ENCODE measurements at places on chromosomes 2 and 18. TPM values are rescaled to one million over a fixed set of nuclear protein-coding genes. Genes with fewer than 3 reads are reported as not detected.

DNA sequence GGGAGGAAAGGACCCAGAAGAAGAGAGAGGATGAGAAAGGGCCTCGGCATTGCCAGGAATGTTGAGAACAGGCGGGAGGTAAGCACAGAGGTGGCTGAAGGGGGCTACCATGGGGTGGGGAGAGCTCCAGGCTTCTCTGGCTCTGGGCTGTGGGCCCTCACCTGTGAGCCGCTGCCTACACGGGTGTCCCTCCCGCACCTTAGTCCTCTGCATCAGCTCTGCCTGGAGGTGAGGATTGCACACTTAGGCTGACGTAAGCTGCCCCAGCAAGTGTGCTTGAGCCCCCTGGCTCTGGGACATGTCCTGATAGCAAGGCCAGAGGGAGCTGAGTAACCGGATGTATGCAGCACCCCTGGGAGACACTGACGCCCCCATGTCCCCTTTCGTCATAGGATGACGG, 33.9 kb downstream of the TMEM18 start:
- DNase-seq: no peak

DNA sequence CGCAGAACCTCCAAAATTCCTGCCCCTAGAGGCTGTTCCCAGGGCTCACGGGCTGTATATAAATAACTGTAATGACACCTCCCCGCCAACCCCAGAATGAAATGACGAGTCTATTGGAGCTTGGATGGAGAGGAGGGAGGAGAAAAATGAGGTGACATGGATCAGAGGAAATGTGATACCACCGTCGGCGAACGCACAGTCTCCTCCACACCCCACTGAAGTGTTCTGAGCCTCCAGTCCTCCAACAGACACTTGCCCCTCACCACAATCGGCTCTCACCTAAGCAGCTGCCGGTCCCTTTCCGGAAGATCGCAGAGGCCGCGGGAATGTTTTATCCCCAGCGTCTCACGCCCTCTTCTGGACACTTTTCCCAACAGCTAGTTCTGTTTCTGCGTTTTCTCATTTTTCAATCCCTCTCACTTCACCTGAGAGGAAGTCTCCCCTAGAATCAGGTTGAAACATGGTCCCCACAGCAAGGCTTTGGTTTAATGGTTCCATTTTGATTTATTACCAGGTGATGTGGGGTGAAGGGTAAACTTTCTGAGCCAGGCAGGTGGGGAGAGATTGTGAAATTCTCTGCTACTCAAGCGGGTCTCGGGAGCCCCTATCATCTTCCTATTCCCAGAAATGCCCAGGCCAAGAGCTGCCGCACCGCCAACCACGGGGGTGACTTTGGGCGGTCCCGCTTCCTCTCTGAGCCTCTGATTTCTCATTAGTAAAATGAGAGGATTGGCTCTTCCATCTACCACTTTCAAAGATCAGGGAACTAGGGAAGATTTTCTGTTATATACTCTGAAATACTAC, 9.1 kb upstream of the MYO5B start:
- no peak for DNase-seq

GRCh38 chr18:3723554-3723953, 273.6 kb downstream of the TGIF1 start:
- DNase-seq: no peak

- DNase-seq: peak; percentile 63
Observed at GRCh38 chr2:39516347-39517101, 79.4 kb upstream of the MAP4K3 start.

- DNase-seq: no peak
Observed at GRCh38 chr2:222844323-222844722, 16.5 kb upstream of the ACSL3 start.

GRCh38 chr18:51936115-51936514, 403.9 kb upstream of the DCC start:
- DNase-seq: no peak

GRCh38 chr2:15152382-15152781, 408.8 kb downstream of the NBAS start:
- DNase-seq: no peak

GRCh38 chr2:166573391-166573790, 79.3 kb upstream of the SCN7A start:
- no peak for DNase-seq

DNA sequence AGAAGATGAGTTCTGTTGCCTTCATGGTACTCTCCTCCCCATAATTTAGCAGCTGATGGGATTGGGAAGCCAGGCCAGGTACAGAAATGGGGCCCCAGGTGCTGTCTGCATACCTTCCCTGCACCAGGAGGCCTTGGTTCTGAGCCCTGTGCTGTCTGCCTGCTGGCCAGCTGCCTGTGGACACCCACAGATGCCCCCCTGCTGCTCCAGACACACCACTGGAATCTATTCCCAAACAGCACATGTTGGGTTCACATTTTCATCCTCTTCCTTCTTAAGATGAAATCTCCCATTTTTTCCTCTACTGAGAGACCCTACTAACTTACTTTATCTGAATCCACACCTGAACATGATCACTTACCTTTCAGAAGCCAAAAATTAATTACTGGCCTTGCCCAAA, 152.0 kb upstream of the CCDC68 start:
- DNase-seq: no peak

- DNase-seq: no peak
Observed at GRCh38 chr2:237178396-237178795, 92.7 kb downstream of the COPS8 start.

GRCh38 chr2:99552529-99552928, 62.7 kb upstream of the REV1 start:
- DNase-seq: peak; percentile 68

DNA sequence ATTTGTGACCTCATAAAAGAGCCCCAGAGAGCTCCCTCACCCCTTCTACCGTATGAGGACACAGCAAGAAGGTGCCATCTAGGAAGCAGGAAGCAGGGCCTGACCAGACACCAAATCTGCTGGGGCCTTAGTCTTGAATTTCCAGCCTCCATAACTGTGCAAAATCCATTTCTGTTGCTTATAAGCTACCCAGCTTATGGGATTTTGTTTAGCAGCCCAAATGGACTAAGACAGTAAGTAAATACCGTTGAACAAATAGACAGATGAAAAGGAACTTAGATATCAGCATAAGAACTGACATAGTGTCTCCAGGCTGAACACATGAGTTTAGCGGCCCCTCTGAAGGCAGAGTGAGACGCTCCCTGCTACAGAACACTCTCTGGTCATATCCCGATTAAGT, 130.9 kb downstream of the UXS1 start:
- no peak for DNase-seq

DNA sequence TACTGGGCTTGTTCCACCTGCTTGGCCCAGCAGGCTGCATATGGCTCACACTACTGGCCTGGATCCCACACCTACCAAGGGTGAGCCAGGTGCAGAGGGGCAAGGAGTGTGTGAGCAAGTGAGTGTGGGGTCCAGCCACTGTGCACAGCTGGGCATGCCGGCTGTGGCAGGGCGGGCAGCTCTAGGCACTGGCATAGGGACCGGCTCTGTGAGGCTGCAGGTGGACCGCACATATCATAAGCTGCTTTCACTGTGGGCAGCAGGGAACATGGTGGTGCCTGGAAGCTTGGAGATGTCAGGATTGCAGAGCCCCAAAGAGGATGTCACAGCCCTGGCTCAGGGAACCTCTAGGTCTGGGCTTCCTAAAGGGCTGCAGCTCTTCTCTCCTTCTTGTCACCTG, 154.3 kb downstream of the THSD7B start:
- DNase-seq: no peak

- no peak for DNase-seq
Observed at GRCh38 chr2:179338681-179339080, 74.0 kb upstream of the SESTD1 start.

DNA sequence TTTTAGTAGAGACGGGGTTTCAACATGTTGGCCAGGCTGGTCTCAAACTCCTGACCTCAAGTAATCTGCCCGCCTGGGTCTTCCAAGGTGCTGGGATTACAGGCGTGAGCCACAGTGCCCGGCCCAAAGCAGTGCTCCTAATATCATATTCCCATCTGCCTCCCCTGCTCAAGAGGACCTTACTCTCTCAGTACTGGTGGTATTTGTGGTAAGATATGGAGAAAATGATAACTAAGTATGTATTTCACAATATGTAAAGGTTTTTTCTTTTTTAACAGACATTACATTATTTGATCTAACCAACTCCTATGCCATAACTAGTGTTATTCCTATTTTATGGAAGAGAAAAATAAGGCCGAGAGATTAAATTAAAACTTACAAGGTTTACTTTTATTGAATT, 201.0 kb downstream of the CAMKMT start:
- no peak for DNase-seq

DNA sequence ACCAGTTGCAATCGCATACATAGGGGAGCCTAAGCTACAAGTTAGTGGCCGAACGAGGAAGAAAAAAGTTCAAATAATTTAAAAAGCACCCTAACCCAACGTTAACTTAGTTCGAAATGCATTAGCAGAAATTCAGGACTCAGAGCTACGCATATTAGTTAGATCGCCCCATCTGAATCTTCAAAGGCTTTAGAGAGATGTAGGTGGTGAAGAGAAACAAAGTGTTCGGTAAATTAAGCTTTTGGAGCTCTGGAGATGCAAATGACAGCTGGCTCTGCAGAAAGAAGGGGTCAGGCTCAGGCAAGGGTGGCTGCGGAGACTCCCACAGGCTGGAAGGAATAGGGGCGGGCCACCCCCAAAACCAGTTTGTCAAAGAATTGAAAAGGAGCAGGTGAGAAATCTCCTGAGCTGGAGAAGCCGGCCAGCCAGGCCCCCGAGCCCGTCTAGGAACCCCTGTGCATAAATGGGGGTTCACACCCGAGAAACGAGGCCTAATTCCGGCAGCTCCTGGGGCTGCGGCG, 621 bp downstream of the TXNL1 start:
- DNase-seq: no peak

DNA sequence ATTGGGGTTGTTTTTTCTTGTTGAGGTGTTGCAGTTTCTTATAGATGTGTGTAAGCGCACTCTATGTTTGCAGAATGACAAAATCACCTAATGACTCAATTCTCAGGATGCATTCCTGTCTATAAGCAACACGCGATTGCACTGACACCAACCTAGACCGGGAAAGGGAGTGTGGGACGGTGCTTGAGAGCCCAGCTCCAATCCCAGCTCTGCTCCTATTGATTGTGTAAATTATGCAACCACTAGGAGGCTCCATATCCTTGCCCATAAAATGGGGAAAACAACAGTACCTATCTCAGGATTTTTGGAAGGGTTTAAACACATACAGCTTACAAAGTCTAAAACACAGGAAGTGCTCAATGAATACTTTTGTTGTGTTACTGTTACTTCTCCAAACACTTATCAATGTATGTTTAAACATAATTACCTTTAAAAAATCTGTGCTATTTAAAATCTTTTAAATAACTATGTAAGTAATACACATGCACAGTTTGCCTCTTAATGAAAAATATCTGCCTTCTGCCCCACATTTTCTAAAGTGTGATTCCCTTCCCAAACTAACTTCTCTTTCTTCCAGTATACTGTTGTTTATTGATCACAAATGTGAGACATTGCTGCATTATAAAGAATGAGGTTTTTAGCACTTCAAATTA, 132.5 kb downstream of the SPHKAP start:
- DNase-seq: no peak

GRCh38 chr18:35159782-35160181, 81.1 kb upstream of the ZNF397 start:
- no peak for DNase-seq

DNA sequence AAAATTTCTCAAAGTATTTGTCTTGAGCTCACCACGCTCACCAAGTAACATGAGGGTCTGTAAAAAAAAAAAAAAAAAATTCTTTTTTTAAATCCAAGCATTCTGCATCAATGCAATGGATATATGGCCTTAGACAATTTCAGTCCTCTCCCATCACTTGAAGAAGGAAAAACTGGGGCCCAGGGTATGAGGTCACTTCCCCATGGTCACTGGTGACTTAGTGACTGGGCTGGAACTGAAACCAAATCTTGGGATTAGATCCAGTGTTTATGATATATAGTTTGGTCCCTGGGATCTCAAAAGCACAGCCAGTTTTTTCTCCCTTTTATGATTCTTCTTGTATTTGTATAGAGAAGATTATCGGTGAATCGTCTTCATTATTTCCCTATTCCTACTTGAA, 477.9 kb upstream of the TNP1 start:
- no peak for DNase-seq

DNA sequence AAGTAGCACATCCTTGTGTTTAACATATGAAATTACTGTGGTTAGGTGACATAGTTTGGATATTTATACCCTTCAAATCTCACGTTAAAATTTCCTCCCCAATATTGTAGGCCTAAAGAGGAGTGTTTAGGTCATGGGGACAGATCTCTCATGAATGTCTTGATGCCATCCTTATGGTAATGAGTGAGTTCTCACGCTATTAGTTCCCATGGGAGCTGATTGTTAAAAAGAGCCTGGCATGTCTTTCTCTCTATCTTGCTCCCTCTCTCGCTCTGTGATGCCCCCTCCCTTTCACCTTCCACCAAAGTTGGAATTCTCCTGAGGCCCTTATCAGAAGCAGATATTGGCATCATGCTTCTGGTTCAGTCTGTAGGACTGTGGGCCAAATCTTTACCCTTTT, 660.1 kb downstream of the ADCYAP1 start:
- no peak for DNase-seq

DNA sequence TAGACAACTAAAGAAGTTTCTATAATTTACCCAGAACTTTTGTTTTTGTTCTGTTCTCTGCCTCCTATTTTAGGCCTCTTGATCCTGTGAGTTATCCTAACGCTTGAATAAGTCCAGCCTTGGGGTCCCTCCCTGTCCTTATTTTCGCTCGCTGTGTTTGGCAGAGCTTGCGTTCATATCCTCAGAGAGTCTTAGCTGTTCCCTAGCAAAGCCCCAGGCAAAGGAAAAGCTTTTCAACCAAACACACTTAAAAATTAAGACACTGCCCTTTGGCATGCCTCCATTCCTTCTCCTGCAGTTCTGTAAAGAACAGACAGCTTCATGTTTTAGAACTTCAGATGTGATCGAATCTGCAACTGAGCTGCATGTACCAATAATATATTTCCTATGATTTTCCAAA, 517.2 kb downstream of the SUCLG1 start:
- no peak for DNase-seq

- no peak for DNase-seq
Observed at GRCh38 chr2:240820607-240821428, 799 bp upstream of the KIF1A start.

C2orf72 gene
- total RNA-seq: 0.05 TPM

SCYGR4 gene
- not detected for total RNA-seq

UPP2 gene
- not detected for total RNA-seq

SP140 gene
- total RNA-seq: 0.56 TPM

AQP12B gene
- not detected for total RNA-seq

NFE2L2 gene
- total RNA-seq: 45.8 TPM

ASB18 gene
- 4.5 TPM for total RNA-seq

OSBPL1A gene
- total RNA-seq: 79.9 TPM

EGR4 gene
- not detected for total RNA-seq

RFX8 gene
- total RNA-seq: not detected

CNGA3 gene
- not detected for total RNA-seq

All from Right ventricle myocardium superior (tissue), 1 donor.